Stimulated activated CD8-positive, alpha-beta memory T cell treated with anti-CD3 and anti-CD28 coated beads, Interleukin-15, amount 100 ng/mL, for 4 hours (primary cell): ENCODE measurements at places on chromosomes 6 and 20.

- no peak for DNase-seq
Observed at GRCh38 chr6:163008186-163008585, 280.4 kb downstream of the PACRG start.

DNA sequence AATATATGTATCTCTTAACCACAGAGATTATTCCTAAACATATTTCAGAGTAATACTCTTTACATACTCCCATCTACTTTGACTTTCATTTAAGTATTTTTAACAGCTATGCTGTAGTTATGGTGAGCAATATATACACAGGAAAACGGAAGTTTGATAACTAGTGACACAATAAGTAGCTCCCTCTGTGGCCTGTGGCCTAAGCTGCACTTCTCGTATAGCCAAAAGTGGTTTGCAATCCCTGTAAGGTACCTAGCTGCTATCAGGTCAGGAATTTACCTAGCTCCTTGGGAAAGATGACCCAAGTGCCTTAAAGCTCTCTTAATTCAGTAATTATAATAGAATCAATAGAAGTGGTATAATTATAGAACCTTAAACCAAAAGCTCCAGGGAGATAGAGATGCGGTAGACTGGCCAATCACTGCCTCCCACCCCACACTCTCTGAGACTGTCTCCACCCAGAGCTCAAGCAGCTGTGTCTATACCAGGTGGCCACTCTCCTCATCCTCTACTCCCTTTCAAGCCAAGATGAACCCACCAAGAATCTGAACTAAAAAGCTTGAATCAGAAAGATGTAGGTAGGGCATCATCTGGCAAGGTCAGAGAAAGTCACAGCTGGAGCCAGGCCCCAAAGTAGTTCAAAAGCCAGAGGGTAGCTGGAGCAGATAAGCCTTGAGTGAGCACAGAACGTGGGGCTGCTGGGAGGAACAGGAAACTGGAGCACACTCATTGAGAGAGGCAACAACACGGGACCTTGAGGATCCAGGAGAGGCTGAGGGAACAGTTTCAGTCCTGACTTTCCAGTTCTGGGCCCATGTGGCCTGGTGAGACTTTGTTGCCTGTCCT is 84.9 kb upstream of the ASF1A start:
- no peak for DNase-seq

GRCh38 chr6:107606407-107606806 is 116.5 kb downstream of the SOBP start:
- no peak for DNase-seq

GRCh38 chr6:143485967-143486366 is 25.6 kb downstream of the FUCA2 start:
- DNase-seq: no peak

GRCh38 chr6:55833284-55833683 is 42.1 kb downstream of the BMP5 start:
- DNase-seq: no peak

- DNase-seq: no peak
Observed at GRCh38 chr6:96276305-96276704, 245.3 kb upstream of the UFL1 start.

DNA sequence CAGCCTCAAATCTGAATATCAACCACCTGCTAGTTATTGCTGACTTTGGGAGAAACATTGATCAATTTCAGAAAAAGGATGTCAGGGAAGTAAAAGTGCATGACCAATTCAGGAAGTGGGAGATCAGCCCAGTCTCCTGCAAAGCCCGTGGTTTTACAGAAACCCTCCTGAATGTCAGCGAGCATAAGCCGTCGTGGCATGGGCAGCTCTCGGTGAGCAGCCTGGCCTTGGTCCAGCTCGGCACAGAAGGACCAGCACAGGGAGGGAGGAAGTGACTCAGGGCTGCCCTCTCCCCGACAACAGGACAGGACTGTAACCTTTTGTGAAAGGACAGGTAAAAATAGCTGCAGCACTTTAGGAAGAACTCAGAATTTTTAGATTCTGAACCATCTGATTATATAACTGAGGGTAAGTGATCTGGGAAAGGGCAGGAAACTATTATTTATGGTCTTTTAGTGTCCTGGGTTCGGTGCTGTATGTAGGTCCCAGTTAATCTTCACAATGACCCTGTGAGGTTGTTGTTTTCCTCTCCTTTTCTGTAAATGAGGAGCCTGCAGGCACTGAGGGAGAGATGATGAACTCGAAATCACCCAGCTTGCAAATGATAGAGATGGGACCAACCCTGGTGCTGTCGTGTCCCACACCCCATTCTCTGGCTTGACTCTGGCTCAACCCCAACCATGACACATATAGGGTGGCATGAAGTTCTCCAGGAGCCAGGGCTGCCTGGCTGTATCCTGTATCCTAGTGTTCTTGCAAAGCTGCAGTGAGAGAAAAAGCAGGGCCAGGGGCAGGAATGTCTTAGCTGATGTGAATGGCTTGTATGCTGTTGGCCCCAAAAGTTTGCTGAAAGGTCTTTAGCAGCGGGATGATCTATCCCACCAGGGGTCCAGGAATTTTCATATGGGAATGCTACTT is 37.6 kb downstream of the NRN1 start:
- DNase-seq: no peak

DNA sequence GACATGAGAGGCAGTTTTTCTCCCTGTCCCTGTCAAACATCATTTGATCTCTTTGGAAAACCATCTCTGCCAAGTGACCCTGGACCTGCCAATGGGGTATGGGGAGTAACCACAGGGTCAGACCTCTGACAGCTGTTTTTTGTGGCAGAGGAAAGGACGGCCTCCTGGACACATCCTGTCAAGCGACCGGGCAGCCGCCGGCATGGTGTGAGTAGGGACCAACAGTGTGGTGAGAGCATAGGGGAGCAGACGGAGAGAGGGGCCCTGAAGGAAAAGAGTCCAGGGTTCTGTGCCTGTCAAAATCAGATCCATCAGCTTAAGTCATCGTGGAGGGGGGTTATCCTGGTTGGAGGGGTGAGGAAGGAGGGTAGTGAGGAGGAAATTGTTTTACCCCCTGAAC is 10.1 kb downstream of the DNTTIP1 start:
- DNase-seq: no peak

DNA sequence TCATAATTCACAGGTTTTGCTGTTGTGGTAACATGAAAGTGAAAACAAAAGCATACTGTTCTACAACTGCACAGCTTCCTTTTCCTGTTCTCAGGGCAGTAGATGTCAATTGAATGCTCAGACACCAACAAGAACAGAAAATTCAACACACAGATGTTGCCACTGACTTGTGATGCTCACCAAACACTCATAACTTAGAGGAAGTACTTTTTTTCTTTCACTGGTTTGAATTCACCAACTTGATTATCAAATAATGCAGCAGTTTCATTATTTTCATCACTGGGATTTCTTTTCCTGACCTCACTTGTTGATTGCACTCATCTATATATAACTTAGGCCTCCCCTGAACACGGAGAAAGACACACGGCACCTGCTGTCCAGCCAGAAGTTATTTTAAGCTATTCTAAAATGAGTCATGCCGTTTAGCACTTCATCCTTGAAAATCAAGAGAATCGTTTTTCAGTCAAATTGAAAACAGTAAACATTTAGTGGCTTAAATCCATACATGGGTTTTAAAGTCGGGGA is 949 bp downstream of the TXLNB start:
- DNase-seq: no peak

GRCh38 chr20:45907219-45907948 is 4.6 kb downstream of the PLTP start:
- no peak for DNase-seq

DNA sequence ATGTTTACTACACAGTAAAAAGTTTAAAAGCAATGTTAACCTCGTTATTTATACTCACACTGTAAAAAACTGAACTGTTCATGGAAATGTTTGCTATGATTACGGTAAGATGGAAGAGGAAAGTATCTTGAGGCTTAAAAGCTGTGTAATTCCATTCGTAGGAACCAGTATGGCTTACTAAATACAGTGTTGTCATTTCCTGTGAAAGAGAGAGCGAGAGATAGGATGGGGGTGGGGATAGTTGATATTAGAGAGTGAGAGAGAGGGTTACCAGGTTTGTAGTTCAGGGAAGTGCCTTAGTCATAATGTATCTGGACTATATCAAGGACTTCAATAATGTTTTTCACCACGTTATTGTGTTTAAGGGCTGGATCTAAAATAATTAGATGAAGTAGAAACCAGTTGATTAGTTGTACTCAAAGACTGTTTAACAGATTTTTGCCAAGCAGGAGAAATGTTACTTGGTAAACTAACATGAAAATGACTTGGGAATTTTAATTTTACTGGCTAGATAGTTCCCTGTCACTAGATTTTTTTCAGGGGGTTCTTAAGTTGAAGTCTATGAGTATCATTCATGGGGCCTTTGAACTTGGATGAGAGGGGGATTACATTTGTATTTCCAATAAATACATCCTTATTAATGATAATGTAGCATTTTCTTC is 30.4 kb downstream of the AFDN start:
- DNase-seq: no peak

DNA sequence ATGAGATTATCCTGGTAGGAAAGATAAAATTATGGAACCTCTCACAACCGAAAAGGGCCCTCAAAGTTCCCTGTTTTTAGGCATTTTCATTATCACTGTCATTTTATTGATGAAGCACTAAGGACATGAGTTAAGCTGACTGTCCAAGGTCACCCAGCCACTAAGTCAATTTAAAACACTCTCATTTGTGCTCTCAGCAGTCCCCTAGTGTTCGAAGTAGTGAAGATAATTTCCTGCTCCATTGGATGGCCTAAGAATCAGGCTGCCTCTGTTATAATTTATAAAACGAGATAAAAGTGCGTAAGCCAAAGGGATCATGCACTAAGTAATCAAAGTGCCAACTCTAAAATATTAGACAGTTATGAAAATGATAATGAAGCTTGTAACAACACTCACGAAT is 169.1 kb downstream of the KIF16B start:
- DNase-seq: no peak

GRCh38 chr20:10381477-10381876 is 52.5 kb downstream of the MKKS start:
- DNase-seq: no peak

DNA sequence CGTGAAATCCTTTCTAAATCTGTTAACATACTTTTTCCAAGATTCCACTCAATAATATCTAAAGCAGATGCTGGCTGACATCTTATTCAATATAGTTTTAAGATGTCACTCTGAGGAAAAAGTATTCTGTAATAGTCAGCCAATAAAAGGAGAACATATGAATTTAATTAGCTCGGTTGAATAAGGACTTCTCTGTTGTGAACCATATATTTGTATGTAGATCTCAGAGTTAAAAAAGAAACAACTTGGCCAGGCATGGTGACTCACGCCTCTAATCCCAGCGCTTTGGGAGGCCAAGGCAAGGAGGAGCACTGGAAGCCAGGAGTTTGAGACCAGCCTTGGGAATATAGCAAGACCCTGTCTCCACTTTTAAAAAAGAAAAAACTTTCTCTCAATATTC is 7.4 kb upstream of the CD24 start:
- no peak for DNase-seq
